ENCODE measurements at places on chromosomes 1 and 21. TPM values are rescaled to one million over a fixed set of nuclear protein-coding genes. Genes with fewer than 3 reads are reported as not detected.

CYP4Z1 gene
- not detected for total RNA-seq

SIM2 gene
- total RNA-seq = 5.4 TPM

OR2T11 gene
- total RNA-seq = not detected

PAQR6 gene
- total RNA-seq = 0.19 TPM

TRIM67 gene
- total RNA-seq = not detected

CADM3 gene
- total RNA-seq = not detected

CDKN2C gene
- 38.5 TPM for total RNA-seq

DISP3 gene
- not detected for total RNA-seq

CELA3B gene
- not detected for total RNA-seq

PCSK9 gene
- 0.19 TPM for total RNA-seq

E2F2 gene
- total RNA-seq = under 0.01 TPM

SPRR2B gene
- total RNA-seq = not detected

TMEM52 gene
- total RNA-seq = 0.19 TPM

TIAM1 gene
- 10.4 TPM for total RNA-seq

CHIA gene
- not detected for total RNA-seq

DENND2D gene
- 10.7 TPM for total RNA-seq
